ENCODE measurements at places on chromosomes 7 and 10.
A peak's percentile ranks its signal among the peaks of the same experiment; 100 is the strongest.

- no peak for DNase-seq
These were observed 48.0 kb downstream of the MALRD1 start for GRCh38 chr10:19096501-19097073.

DNA sequence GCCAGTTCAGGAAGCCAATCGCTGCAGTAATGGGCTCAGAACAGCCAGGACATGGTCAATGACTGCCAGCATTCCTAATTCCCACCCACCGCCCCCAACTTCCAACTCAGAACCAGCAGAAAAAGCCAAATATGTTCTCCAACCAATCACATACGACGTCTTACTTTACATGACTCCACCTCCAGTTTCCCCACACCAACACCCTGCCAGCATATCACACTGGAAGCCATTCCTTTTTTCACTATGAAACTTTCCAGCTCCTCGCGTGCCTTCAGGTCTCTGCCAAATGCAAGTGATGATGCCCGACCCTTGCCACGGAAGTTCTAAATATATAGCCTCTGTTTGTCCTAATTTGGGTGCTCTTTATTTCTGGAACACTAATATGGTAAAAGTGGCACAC lies 12.5 kb downstream of the NPS start:
- no peak for DNase-seq

DNA sequence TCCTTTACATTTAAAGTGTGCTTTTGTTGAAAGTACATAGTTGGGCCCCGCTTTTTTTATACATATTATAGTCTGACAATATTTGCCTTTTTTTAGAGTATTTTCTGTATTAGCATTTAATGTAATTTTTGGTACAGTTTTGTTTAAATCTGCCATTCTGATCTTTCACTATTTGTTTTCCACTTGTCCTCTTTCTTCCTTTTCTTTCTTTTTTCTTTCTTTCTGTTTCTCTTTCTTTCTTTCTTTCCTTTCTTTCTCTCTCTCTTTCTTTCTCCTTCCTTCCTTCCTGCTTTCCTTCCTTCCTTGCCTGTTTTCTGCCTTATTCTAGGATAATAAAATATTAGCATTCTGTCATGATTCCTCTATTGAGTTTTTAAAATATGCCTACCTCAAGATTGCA lies 9.5 kb downstream of the LIPK start:
- no peak for DNase-seq

DNA sequence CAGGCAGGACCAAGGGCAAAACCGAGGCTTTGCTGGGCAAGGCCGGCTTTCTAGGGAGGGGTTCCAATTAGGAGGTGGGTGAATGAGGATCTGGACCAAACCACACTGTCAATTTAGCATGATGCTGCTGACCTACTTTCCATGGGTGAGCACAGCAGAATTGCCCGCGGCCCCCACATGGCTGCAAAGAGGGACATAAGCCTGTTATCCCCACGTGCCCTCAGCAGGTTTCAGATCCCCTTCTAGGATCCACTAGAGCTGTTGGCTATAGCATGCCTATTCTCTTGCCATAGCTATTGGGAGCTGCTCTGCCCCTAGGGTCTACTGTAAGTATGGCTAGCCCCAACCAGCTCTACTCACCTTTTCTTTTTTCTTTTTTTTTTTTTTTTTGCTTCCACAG lies 102.8 kb downstream of the COL13A1 start:
- no peak for DNase-seq

DNA sequence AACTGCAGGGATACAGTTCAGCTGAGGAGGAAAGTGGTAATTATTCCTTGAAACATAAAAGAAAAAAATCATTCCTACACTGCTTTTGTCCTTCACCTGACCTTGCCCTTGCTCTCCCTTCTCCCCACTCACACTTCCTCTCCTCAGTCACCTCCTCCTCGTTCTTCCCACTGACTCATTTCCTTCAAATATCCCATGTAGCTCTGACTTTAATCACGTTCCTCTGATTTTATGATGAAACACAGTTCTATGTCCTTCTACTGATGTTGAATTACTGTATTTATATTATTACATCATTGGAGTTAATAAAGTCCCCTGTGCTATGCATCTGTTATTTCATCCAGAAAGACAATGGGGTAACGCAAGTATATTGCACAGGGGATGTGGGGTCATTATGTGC lies 575.6 kb downstream of the POM121L12 start:
- DNase-seq = no peak

DNA sequence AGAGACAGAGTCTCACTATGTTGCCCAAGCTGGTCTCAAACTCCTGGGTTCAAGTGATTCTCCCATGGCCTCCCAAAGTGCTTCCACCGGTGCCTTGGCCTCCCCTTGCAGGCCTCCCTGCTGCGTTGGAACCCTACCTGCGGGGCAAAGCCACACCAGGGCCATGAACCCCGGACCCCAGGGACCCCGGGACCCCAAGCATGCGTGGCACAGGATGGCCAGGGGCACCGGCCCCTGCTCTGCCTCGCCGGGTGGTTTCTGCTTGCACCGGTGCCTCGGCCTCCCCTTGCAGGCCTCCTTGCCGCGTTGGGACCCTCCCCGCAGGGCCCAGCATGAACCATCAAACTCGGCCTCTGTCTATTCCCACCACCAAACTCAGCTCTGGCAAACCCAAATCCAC lies 301.0 kb upstream of the NPVF start:
- DNase-seq = no peak

- DNase-seq = no peak
These were observed 6.1 kb downstream of the NYAP1 start for GRCh38 chr7:100489824-100490223.

GRCh38 chr10:96616961-96617360 lies 30.1 kb upstream of the TM9SF3 start:
- DNase-seq = no peak

GRCh38 chr7:29105191-29105590 lies 41.1 kb downstream of the CPVL start:
- DNase-seq = no peak

GRCh38 chr10:115049960-115050359 lies 43.2 kb upstream of the ATRNL1 start:
- no peak for DNase-seq

DNA sequence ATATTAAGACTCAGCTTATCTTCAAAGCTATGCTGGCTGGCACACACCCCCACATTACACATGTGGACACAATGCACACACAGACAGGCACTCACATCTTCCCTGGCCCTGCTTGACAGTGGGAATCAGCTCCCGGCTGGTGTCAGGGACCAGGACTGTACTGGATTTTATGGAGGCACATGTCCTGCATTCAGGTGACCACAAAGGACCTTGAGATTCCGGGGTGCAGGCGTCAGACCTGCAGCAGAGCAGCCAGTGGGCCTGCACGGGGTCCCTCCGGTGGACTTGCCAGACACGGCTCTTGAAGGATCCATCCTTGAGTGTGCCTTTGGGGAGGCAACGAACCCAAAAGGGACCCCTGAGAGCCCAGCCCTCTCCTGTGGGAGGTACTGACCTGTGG lies 1.9 kb downstream of the CNPY1 start:
- no peak for DNase-seq

GRCh38 chr10:101000915-101001658 lies 1.5 kb downstream of the LZTS2 start:
- DNase-seq = peak; percentile 57

- no peak for DNase-seq
These were observed 146.8 kb downstream of the CALN1 start for GRCh38 chr7:72265071-72265904.

GRCh38 chr10:72796042-72796441 lies 97.5 kb upstream of the OIT3 start:
- no peak for DNase-seq

GRCh38 chr10:17248964-17249363 lies 20.9 kb downstream of the VIM start:
- DNase-seq = no peak

- DNase-seq = no peak
These were observed 57.6 kb downstream of the GTF2IRD1 start for GRCh38 chr7:74511345-74511744.

DNA sequence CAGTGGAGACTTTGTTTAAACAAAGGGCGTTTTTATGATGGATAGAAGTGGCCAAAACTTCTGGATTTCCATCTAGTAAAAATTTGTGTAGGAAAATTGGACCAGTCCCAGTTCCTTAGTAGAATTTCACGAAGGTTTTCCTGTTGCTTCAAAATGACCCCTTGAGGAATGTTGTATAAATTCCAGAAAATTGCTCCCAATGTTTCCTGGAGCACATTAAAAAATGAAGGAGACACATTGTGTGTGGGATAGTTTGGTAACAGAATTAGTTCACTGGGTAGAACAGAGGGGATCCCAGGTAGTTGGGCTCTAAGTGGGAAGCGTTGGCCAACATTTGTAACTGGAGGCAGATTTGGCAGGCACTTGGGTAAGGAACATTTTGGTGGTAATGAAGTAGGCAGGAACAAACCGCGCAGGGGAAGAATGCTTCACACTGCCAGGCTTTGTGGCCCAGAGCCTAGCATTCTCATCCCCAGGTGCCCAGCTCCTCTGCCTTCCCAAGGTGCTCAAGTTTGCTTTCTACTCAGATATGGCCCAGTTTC lies 758.6 kb downstream of the AUTS2 start:
- DNase-seq = no peak

GRCh38 chr7:25879799-25880198 lies 272.2 kb upstream of the NFE2L3 start:
- no peak for DNase-seq

DNA sequence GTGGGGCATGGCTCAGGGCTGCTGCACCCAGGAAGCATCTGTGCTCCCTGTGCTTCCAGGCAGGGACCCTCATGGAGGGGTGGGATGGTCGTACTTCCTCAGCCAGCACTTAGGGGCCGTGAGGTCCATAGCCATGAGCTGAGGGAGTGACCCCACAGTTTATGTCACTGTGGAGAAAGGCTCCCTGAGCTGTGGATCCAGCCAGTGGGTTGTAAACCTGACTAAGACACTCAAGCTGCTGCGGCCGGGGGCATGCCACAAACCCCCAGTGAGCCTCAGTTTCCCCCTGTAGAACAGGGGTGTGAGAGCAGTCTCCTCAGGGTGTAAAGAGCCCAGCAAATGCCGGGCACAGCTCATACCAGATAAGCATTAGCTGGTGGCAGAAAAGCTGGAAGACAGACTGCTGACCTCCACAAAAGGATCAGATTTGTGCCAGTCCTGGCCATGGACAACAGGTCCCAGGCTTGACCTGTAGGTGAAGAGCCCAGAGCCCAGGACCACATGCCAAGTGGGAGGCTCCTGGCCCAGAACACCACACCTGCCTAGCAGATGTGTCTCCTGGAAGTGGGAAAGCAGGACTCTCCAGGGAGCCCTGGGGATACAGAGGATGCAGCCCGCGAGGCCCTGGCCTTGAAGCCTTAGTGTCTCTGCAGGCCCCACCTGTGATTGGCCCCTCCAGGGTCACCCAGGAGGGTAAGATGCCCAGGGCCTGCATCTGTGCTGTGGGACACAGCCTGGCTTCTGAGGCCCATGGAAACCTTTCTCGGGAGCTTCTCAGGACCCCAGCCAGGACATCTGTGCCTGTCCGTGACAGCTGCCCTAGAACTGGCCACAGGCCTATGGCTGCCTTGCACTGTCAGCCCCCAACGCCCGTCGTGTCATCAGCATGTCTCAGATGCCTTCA lies 78.1 kb upstream of the RET start:
- DNase-seq = no peak

DNA sequence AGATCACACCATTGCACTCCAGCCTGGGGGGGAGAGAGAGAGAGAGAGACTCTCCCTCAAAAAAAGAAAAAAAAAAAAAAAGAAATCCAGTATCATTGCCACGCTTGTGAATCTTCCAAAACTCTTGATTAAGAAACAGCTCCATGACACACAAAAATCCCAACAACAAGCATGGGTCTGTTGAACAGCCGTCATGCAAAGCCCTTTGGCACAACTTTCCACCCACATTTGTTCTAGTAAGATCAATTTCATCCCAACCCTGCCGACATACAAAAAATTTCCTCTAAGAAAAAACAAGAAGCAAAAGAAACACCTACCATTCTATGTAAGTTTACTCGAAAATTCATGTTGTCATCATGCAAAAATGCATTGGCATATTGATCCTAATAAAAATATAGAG lies 62.8 kb downstream of the ARMH3 start:
- no peak for DNase-seq

DNA sequence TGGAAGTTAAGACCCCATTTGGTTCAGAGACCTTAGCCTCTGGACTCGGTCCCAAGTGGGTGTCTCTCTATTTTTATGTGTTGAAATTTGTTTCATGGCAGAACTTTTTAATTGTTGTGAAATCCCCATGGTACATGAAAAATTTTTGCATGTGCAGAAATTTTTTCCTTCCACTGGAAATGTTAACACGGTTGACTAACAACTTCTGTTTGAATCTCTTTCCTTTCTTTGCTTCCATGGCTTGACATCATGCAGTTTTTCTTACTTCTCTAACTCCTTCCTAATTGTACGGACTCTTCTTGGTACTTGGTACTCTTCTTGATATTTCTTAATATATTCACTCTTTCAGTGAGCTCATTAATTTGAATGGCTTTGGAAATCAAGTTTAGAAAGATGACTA lies 18.3 kb downstream of the MDFIC start:
- no peak for DNase-seq

DNA sequence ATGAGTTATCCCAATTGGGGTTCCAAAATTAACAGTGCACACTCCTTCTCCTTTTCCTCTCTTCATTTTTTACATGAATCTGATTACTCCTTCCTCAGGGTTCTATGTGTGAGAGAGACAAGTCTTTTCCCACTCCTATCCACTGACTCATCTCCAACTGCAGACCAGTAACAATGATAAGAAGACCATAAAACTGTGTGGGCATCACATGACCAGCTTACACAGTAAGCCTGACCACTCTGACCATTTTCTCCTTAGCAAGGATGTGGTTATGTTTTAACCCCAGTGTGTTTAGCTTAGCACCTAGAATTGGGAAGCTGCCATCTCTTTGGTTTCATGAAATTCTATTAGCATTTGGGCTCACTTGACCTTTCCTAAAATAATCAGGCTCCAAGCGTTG lies 145.0 kb upstream of the CALCR start:
- peak; percentile 80 for DNase-seq

GRCh38 chr7:117138981-117139380 lies 183.9 kb downstream of the WNT2 start:
- no peak for DNase-seq

- DNase-seq = no peak
These were observed 285.2 kb downstream of the PTPRN2 start for GRCh38 chr7:158302274-158303070.

- DNase-seq = no peak
These were observed 36.4 kb upstream of the DLX6 start for GRCh38 chr7:96968981-96969380.

DNA sequence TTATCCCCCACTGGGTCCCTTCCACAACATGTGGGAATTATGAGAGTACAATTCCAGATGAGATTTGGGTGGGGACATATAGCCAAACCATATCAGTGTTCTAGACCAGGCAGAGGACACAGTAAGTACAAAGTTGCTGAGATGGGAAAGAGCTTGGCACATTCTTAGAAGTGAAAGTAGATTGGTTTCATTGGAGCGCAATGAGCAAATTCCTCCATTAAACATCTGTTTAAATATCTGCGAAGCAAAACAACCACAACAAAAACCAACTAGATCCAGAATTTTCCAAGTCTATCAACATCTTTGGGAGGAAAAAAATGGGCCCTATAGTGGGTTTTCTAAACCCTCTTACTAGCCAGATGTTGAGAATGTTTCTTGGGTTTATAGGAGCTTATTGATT lies 80.0 kb upstream of the STEAP1B start:
- no peak for DNase-seq

GRCh38 chr10:97234400-97234799 lies 48.6 kb upstream of the SLIT1 start:
- no peak for DNase-seq
